Calu3 (cell line): ENCODE measurements at places on chromosomes 16 and 17.

- peak; percentile 63 for DNase-seq
Measured at GRCh38 chr17:9050801-9051401, 29.6 kb downstream of the NTN1 start.

GRCh38 chr17:82627405-82627804, 20.8 kb downstream of the WDR45B start:
- no peak for DNase-seq

DNA sequence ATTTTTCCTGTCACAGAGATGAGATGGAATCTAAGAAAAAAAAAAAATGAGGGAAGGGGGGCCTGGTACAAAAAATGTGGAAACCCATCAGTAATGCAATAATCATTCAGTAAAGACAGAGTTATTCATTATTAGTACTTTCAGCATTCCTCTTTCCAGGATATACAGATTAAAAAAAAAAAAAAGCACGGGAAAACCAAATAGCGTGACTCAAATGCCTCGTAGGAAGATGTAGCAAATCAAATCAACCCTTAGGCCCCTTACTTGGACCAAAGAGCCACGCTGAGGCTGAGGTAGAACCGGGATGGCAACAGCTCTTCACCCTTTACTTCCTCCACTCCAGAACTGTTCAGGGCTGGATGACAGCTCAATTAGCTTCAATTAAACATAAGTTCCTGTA, 52.5 kb downstream of the SMG6 start:
- no peak for DNase-seq

GRCh38 chr16:3745751-3746355, 28.5 kb upstream of the TRAP1 start:
- no peak for DNase-seq

DNA sequence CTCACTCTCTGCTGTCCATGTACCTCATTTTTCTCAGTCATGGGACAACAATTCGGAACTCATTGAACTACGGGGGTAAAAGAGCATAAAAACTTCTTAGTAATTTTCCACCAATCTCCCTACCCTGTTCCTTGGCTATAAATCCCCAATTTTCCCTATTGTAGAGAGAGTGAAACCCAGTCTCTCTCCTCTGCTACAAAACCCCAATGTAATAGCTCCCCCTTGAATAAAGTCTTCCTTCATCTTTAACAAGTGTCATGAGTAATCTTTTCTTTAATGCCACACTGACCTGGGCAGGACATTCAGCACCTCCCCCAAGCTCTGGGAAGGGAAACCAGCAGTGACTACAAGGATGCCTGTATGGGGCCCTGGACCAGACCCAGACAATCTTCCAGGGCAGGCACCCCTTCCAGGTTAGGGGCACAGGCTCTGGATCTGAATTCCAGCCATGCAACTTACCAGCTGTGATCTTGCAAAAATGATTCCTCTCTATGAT, 10.2 kb upstream of the EIF1 start:
- peak; percentile 75 for DNase-seq

GRCh38 chr17:21095735-21096134, 31.0 kb upstream of the DHRS7B start:
- DNase-seq = no peak

- DNase-seq = no peak
Measured at GRCh38 chr16:31177136-31177535, 2.8 kb upstream of the FUS start.

DNA sequence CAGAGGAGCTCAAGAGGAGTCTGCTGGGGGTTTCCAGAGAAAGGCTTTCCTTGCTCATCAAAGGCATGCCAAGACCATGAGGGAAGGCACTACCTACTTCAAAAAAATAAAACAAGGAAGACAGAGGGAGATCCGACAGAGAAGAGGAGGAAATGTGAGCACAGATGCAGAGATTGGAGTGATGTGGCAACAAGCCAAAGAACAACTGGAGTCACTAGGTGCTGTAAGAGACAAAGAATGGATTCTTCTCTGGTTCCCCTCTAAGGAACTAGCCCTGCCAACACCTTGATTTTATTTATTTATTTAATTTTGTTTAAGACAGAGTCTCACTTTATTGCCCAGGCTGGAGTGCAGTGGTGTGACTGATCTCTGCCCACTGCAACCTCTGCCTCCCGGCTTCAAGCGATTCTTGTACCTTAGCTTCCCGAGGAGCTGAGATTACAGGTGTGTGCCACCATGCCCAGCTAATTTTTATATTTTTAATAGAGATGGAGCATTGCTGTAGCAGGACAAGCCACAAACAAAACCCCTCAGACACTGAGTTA, 13.8 kb upstream of the ACSF2 start:
- no peak for DNase-seq

- DNase-seq = no peak
Measured at GRCh38 chr17:64016231-64016784, 4.1 kb downstream of the ICAM2 start.

- no peak for DNase-seq
Measured at GRCh38 chr16:54331241-54332002, 44.8 kb upstream of the IRX3 start.

DNA sequence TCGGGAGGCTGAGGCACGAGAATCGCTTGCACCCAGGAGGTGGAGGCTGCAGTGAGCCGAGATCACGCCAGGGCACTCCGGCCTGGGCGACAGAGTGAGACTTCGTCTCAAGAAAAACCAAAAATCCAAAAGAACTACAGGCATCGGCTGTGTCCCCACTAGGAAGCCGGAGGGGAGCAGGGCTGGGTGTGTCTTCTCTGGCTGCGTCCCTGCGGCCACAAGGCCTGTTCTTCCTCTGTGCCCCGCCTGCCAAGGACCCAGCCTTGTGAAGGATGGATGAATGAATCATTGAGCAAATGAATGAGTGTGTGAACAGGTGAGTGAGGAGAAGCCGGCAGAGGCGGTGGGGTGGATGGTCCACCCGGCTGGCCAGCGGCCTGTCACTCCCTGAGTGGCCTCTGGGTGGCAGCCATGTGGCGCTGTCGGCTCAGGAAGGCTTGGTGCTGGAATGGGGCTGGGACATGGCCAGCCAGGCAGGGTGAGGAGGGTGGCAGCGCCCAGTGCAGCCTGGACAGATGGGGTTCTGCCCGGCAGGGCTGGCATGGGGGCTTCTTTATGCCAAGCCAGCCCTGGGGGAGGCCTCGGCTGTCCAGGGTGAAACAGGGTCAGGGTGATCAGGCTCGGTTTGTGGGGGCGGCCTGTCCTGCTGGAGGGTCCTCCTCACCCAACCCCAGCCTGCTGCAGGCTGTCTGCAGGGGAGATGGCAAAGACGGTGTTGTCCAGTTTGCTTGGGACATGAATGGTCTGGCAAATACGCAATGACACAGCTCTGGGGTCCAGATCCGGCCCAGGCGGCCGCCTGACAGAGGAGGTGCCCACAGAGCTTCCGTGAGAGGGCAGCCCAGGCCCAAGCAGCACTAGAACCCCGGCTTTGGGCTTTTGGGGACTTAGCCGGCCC, 21.7 kb downstream of the SLC25A10 start:
- peak; percentile 94 for DNase-seq

DNA sequence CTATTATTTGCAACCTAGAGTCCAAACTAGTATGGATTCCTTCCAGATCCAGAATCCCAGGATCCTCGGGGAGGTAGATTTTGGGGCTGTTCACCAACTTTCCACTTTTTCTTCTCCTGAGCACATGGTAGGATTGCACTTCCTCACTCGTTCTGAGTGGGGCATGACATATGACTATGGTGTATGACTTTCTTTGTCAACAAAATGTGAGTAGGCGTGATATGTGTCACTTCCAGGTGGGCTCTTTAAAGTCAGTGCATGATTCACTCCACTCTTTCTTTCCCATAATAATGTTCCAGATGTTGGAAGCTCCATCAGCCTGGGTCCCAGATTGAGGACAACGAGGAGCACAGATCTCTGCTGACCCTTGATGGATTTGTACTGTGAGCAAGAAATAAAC, 21.5 kb downstream of the IRX5 start:
- DNase-seq = no peak

GRCh38 chr17:81274471-81274855, 20.6 kb downstream of the SLC38A10 start:
- DNase-seq = no peak

- no peak for DNase-seq
Measured at GRCh38 chr17:13698832-13699231, 97.1 kb upstream of the HS3ST3A1 start.

- DNase-seq = no peak
Measured at GRCh38 chr17:72205357-72205756, 84.5 kb downstream of the SOX9 start.

DNA sequence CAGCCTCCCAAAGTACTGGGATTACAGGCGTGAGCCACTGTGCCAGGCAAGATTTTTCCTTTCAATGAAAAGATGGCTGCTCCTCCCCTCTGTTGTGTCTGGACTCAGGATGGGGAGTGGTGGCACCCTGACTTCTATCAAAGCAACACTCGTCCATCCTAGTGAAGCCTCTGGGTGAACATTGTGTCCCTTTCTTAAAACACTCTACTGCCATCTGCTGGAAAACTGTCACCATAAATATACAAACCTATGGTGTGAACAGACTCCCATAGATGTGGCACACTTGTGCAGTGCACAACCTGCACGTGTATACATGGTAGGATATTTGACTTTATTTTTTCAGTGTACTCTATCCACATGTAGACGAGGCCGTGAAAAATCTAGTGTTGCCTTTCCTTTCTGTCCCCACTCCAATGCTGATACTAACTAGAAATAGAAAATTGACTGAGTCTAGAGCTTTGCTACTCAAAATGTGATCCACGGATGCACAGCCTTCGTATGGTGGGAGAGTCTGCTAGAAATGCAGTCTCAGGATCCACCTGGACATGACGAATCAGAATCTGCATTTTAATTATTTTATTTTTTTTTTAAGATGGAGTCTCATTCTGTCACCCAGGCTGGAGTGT, 55.9 kb upstream of the PLCG2 start:
- DNase-seq = peak; percentile 72

DNA sequence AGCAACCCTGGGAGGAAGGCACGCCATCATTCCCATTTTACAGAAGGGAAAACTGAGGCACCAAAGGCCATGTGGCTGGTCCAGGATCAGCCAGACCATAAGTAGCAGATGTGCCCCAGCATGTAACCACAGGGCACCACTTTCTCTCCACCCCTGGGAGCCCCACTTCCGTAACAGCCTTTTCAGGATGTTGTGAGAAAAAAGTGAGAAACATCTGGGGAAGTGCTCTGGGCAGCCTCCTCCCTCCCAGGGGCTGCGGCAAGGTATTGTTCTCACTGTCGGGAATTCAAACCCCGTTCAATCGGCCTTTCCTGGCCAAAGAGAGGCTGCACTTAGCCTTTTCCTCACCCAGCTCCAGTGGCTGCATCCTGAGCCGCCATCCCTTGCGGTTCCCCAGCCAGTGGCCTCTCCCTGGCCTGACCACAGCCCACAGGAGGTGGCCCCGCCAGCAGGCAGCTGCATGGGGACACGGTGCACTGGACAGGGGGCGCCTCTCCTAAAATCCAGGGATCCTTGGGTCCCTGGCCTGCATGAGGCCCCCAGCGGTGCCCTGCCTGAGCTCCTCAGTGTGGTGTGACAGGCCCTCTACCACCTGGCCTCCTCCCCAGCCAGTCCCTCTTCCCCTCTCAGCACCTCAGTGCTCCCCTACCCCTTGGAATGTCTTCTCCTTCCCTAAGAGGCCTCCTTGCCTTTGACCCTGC, 5.7 kb upstream of the CDH5 start:
- DNase-seq = no peak

- no peak for DNase-seq
Measured at GRCh38 chr16:67649494-67649931, 4.6 kb downstream of the CARMIL2 start.

DNA sequence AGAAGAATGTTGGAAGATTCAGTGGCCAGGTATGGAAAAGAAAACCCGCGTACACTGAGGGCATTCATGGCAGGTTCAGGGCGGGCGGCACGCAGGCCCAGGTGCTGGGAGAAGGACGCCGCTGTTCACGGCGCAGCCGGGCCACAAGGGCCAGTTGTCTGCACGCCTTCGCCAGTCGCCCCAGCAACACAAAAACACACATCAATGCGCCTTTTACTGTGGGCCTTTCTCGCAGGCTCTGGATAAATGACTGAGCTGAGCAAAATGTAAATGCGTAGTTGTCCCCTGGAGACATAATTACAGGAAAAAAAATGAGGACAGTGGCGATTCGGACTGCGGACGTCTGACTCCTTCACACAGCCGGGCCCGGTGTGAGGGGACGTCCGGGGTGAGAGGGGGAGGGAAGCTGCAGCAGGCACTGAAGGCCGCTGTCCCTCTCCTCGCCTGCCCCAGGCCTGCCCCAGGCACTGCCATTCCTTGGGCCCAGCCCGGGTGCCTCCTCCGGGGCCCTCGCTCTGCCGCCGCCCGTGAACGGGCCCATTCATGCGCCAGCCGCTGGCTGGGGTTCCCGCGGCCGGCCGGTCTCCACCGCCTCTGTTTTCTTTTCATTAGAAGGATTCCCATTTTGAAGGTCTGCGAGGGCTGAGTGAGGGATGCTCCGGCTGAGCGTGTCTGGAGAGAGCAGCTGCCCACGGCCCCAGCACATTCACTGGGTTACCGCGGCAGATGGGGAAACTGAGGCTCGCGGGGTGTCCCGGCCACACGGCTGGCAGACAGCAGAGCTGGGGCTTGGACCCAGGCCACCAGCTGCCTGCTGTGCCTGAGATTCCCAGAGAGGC, 6.5 kb upstream of the ZNF469 start:
- no peak for DNase-seq

DNA sequence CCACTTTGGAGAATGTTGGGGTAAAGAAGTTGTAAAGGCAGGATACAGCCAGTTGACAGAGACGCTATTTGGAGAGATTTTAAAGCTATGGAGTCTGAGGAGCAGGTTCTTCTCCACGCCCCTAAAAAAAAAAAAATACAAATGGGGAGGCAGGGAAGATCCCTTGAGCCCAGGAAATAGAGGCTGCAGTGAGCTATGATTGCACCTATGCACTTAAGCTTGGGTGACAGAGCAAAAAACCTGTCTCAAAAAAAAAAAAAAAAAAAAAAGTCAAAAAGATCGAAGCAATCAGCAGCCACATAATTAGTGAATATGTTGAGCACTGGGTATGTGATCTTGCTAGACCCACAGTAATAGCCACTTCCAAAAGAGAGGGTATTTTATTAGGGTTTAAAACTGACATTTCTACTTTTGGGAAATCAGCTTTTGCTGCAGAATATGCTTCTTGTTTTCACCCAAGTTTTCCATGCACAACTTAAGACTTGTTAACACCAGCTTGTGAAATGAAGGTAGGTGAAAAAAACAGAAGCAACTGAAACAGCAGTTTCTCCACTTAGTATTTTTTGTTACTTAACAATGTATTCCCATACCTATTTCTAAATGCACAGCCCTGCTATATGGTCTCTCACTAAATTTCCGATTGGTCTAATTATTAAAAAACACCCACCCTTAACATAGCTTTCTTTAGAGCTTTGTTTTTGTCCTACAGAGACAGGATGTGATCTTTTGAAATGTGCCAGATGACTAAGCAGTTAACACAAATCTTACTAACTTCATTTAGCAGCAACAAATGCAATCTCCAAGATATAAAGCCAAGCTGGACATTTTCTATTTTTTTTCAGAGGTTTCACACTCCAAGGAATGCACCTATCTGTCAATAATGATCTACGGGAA, 2.5 kb upstream of the ARL6IP1 start:
- no peak for DNase-seq

GRCh38 chr17:4476511-4477070, 22.1 kb upstream of the SPNS2 start:
- DNase-seq = peak; percentile 85

GRCh38 chr16:85759136-85759535, 8.2 kb upstream of the C16orf74 start:
- DNase-seq = no peak
